ENCODE measurements at places on chromosomes 5 and 9.

DNA sequence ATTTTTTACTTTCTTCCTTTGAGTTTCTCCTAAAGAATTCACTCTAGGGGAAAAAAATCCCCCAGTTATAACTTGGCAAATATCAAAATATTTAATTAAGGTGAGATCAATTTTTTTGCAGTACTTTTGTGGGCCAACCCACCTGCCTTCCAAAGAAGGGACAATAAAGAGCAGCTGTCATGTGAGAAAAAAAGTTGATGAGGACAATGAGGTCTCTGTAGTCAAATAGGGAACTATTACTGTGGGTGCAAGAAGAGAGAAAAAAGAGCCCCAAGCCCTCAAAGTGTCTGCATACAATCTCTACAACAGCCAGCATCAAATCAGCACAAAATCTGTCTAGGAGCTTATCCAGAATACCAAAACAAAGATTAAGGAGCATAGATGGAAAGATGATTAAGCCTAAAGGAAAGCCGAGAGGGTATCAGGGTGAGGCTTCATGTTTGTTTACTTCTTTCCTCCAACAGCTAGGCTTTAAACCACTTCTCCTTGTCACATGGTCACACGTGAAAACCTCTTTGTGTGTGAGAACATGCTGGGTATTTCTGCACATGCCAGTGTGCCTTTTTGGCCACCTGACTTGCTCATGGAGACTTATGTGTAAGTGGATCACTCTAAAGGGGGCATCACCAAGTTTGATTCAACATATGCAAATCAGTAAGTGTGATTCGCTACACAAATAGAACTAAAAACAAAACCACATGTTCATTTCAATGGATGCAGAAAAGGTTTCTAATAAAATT, 19.2 kb upstream of the FYB1 start:
- DNase-seq, result no peak

GRCh38 chr5:111937094-111937493, 180.1 kb upstream of the NREP start:
- DNase-seq, result no peak

DNA sequence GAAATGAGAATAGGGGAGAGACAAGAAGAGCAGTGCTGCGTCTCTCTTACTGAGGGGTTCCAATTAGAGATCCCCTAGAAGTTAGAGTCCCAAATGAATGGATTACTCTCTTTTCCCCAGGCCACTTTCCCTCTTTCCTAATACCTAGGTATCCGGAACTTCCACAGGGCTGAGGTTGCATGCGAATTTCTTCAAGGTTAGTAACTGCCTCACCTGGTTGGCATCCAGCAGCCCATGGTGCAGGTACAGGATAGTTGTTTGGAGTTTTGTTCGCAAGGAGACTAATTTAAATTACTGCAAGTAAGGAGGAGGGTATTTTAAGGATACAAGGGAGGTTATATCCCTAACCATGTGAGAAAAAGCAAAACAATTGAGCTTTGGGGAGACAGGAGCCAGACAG, 52.4 kb upstream of the JAK2 start:
- no peak for DNase-seq

GRCh38 chr9:93298498-93299417, 114.8 kb downstream of the WNK2 start:
- DNase-seq, result no peak

- DNase-seq, result no peak
Measured at GRCh38 chr5:88829775-88830174, 53.2 kb downstream of the MEF2C start.

- DNase-seq, result no peak
Measured at GRCh38 chr5:17185773-17186172, 31.7 kb upstream of the BASP1 start.

- no peak for DNase-seq
Measured at GRCh38 chr5:131396015-131396414, 132.2 kb downstream of the CDC42SE2 start.

DNA sequence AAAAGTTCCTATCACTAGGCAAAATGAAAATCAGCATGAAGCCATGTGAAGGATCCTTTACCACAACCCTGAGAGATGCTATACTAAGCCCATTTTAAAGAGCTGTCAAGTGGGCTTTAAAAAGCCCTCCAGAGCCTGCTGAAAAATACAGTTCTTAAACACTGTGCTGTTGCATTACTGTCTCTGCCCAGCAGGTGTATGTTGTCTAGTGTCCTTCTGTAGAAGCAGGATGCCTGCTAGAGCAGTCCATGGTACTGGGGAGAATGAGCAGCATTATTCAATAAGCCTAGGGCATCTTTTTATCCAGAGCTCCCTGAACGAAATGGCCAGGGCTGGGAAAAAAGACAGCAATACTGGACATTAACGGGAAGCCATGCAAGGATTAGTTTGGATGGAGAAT, 126.2 kb upstream of the PLCXD3 start:
- DNase-seq, result no peak

- DNase-seq, result no peak
Measured at GRCh38 chr5:79590396-79590999, 21.7 kb upstream of the TENT2 start.

- no peak for DNase-seq
Measured at GRCh38 chr5:140196115-140196814, 21.3 kb downstream of the CYSTM1 start.

GRCh38 chr9:95725045-95725444, 150.4 kb upstream of the ERCC6L2 start:
- no peak for DNase-seq

GRCh38 chr9:106771608-106772007, 91.4 kb upstream of the ZNF462 start:
- peak; percentile 42 for DNase-seq

GRCh38 chr9:73548201-73548600, 396.5 kb downstream of the ANXA1 start:
- DNase-seq, result no peak

All from NCI-H446 treated with DMSO at 0.1 percent for 48 hours (cell line).